Foreskin keratinocyte (primary cell): ENCODE measurements at places on chromosomes 13 and 19. TPM values are rescaled to one million over a fixed set of nuclear protein-coding genes. Genes with fewer than 3 reads are reported as not detected.

Gene REEP6
- 1.1 and 1.4 TPM in 2 replicates for total RNA-seq

Gene IFNL1
- total RNA-seq, result not detected in 2 replicates

Gene SPRY2
- total RNA-seq, result 11.5 and 14.1 TPM in 2 replicates

Gene SERTM1
- not detected in 2 replicates for total RNA-seq

Gene CYP4F11
- total RNA-seq, result 0.10 and 0.21 TPM in 2 replicates

Gene PRSS57
- total RNA-seq, result not detected in 2 replicates

Gene ONECUT3
- not detected in 2 replicates for total RNA-seq

Gene SLC7A9
- not detected in 2 replicates for total RNA-seq

Gene PPM1N
- total RNA-seq, result 2.0 and 2.1 TPM in 2 replicates

Gene CASP14
- total RNA-seq, result 0.07 and 0.10 TPM in 2 replicates

Gene ECSIT
- total RNA-seq, result 28.6 and 29.9 TPM in 2 replicates

Gene KLK1
- 1.1 and 1.3 TPM in 2 replicates for total RNA-seq

Gene ZNF492
- total RNA-seq, result 0.61 and 1.9 TPM in 2 replicates

Gene SBK3
- not detected in 2 replicates for total RNA-seq

Gene ZNF296
- 2.5 TPM in 2 replicates for total RNA-seq

Gene FAAP24
- 4.4 and 5.0 TPM in 2 replicates for total RNA-seq

Gene PRX
- total RNA-seq, result 0.95 TPM in 2 replicates

Gene USHBP1
- total RNA-seq, result not detected in 2 replicates

Gene KLK13
- 0.14 and 0.39 TPM in 2 replicates for total RNA-seq

Gene SHISA7
- not detected in 2 replicates for total RNA-seq

Gene LPAR2
- 12.6 and 15.1 TPM in 2 replicates for total RNA-seq

Gene MYH14
- total RNA-seq, result 0.07 TPM in 1 of 2 replicates, not detected in the other

Gene APOC4
- not detected in 2 replicates for total RNA-seq

Gene CNN1
- not detected in 2 replicates for total RNA-seq

Gene SPTBN4
- 0.56 and 0.92 TPM in 2 replicates for total RNA-seq

Gene BRSK1
- 3.1 and 3.6 TPM in 2 replicates for total RNA-seq

Gene PTPRH
- 0.11 and 0.17 TPM in 2 replicates for total RNA-seq

Gene CBLC
- 40.5 and 44.8 TPM in 2 replicates for total RNA-seq

Gene ZNF226
- 8.9 and 9.4 TPM in 2 replicates for total RNA-seq

Gene SUPT20H
- total RNA-seq, result 50.0 and 56.4 TPM in 2 replicates

Gene LILRB4
- total RNA-seq, result not detected in 2 replicates

Gene AMER2
- total RNA-seq, result not detected in 2 replicates
